ENCODE measurements at places on chromosomes 3 and 15. TPM values are rescaled to one million over a fixed set of nuclear protein-coding genes. Genes with fewer than 3 reads are reported as not detected.

MORC1 gene
- not detected for total RNA-seq

XCR1 gene
- not detected for total RNA-seq

IL12A gene
- total RNA-seq = 0.77 TPM

GPR62 gene
- total RNA-seq = 0.21 TPM

ATP10A gene
- 0.59 TPM for total RNA-seq

LIPH gene
- total RNA-seq = 0.03 TPM

- H3K4me3 ChIP-seq = no peak overlapping the region
- no peaks in the 10 kb centered on the region for H3K4me1 ChIP-seq
- H3K36me3 ChIP-seq = no peaks in the 10 kb centered on the region
- no peak for DNase-seq
- no peak overlapping the region for H3K27ac ChIP-seq
Observed at GRCh38 chr3:42873221-42873982, 2.3 kb downstream of the CYP8B1 start.

DNA sequence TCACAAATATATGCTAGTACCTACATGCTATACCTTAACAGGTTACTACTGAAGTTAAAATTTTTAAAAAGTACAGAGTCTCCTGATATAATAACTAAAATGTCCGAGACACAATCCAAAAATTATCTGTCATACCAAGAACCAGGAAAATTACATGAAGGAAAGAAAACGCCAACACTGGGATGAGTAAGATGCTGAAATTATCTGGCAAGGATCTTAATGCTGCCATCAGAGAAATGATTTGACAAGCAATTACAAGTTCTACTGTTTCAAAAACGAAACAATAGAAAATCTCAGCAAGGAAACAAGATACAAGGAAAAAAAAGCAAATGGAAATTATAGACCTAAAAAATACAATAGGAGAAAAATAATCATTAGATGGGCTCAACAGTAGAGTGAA lies 92.5 kb downstream of the UBE3A start:
- no peak overlapping the region for H3K27ac ChIP-seq
- H3K36me3 ChIP-seq = no peaks in the 10 kb centered on the region
- H3K4me3 ChIP-seq = no peak overlapping the region
- no peaks in the 10 kb centered on the region for H3K27me3 ChIP-seq
- peaks cover 24% of the 10 kb centered on the region for H3K4me1 ChIP-seq
- DNase-seq = no peak

DNA sequence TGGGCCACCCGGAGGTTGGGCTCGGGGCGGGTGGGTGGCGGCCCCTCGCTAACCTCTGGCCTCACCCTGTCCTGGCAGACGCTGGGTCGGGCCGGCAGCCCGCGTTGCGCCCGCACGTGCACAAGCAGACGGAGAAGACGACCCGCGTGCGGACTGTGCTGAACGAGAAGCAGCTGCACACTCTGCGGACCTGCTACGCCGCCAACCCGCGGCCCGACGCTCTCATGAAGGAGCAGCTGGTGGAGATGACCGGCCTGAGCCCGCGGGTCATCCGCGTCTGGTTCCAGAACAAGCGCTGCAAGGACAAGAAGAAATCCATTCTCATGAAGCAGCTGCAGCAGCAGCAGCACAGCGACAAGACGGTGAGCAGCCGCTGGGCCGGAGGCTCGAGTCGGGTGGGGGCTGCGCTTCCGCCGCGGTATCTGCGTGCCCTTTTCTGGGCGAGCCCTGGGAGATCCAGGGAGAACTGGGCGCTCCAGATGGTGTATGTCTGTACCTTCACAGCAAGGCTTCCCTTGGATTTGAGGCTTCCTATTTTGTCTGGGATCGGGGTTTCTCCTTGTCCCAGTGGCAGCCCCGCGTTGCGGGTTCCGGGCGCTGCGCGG lies 3.7 kb downstream of the ISL2 start:
- H3K27me3 ChIP-seq = peaks cover 100% of the 10 kb centered on the region
- peak; percentile 78 for DNase-seq

DNA sequence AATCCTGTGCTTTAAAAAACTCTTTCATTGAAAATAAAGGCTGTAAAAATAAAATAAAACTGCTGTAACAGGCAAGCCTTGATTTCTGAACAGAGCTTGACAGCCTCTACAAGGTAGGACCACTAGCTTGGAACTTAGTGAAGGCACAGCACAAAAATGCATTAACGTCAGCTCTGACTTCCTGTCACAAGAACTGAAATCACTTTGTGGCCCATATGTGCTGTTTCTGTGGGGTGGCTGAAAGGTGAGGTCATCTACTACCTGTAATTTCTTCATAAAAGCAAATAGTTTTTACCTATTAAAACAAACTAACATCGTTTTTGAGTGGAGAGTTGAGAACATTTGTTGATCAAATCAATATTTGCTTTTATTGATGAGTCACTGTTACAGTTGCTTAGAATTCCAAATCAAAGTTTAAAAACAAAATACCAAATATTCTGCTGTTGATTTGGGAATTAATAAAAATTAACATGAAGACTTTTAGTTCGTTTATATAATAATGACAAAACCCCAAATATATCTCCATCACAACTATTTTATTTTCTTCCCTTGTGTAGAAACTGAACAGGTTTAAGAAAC lies 1034.1 kb downstream of the MCTP2 start:
- H3K27me3 ChIP-seq = no peaks in the 10 kb centered on the region
- no peak overlapping the region for H3K4me3 ChIP-seq
- H3K36me3 ChIP-seq = no peaks in the 10 kb centered on the region
- H3K27ac ChIP-seq = peak overlapping the region; percentile 21
- DNase-seq = no peak
- H3K4me1 ChIP-seq = peaks cover 34% of the 10 kb centered on the region

GRCh38 chr3:17623464-17623863 lies 119.0 kb downstream of the TBC1D5 start:
- no peaks in the 10 kb centered on the region for H3K27me3 ChIP-seq
- no peak overlapping the region for H3K4me3 ChIP-seq
- H3K36me3 ChIP-seq = no peaks in the 10 kb centered on the region

DNA sequence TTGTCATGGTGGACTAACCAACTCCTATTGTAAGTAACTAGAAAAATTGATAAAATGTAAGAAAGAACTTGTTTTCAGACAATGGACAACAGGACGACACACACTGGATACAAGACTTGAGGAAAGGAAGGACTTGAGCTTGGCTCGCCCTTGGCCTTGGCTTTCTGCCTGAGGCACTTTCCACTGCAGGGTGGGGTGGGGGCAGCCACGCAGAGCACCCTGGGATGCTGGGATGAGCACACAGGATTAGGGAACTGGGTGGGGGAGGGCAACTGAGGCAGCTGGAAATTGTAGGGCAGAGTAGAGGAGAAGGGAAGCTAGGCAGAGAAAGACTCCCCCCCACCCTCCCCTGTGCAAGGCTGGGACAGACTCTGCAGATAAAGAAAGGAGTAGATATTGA lies 25.5 kb upstream of the HHATL start:
- no peaks in the 10 kb centered on the region for H3K27me3 ChIP-seq
- H3K27ac ChIP-seq = no peak overlapping the region
- DNase-seq = no peak
- H3K4me1 ChIP-seq = peaks cover 10% of the 10 kb centered on the region

DNA sequence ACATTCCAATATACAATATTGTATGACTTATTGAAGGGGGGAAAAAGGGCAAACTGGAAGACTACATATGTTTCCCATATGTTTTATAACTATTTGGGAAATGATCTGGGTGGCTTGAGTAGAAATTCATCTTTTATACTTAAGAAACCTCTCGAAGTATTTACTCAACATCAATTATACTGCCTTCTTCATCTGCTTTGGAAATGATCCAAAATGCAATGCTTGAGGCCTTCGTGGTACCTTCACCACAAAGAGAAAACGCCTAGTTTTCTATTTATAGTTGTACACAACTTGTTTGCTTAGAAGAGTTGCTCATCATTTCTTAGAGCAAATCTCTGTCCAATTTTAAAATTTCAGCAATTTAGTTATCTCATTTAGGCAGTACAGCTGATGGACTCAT lies 18.8 kb downstream of the ACKR4 start:
- DNase-seq = no peak
- H3K36me3 ChIP-seq = peaks cover 3% of the 10 kb centered on the region
- H3K4me3 ChIP-seq = no peak overlapping the region
- no peak overlapping the region for H3K27ac ChIP-seq
- H3K4me1 ChIP-seq = no peaks in the 10 kb centered on the region

DNA sequence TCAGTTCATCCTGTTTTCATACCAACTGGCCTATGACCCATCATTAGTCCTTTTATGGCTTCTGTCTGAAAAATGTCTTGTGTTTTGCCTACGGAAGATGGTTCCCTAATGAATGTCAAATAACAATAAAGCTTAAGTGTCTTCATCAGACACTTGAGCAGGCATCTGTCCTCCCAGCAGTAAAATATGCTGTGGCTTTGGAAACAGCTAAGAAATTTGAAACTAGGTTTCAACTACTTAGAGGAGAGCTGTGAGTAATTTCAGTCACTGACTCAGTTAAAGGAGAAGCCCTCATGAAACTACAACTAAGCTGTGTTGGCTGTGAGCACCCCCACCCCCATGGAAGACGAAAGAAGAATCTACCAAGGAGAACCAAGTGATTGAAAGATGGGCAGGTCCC lies 409.4 kb upstream of the PPP2R3A start:
- no peaks in the 10 kb centered on the region for H3K36me3 ChIP-seq
- H3K27me3 ChIP-seq = no peaks in the 10 kb centered on the region
- H3K27ac ChIP-seq = no peak overlapping the region
- no peak overlapping the region for H3K4me3 ChIP-seq
- no peaks in the 10 kb centered on the region for H3K4me1 ChIP-seq
- DNase-seq = no peak

- no peak overlapping the region for H3K27ac ChIP-seq
- DNase-seq = no peak
- no peaks in the 10 kb centered on the region for H3K4me1 ChIP-seq
- H3K36me3 ChIP-seq = no peaks in the 10 kb centered on the region
Observed at GRCh38 chr15:59017449-59017848, 30.0 kb downstream of the RNF111 start.

DNA sequence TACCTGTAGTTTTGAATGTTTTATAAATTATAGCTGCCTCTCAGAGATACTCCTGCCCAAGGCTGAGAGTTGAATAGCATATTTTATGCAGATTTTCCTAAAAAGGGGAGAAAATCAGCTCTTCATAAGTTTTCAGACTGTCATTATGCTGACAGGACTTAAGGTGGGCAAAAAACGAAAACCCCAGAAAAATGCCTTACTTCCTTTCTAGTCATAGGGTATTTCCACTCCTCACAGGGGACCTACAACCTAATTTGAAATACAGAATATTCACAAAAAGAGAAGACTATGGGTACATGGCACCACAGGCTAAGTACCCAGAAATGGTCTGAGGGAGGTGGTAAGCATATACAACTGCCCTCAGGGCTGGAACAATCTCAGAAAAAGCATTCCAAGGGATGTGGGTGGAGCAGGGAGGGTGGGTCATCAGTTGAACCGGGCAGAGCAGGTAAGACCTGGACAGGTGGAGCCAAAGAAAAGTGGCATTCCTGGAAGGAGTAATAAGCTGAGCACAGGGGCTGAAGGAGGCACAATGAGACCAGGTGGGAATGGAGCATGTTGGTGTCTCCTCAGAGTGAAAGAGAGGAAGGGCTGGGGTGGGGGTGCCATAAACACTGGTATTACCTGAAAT lies 10.6 kb upstream of the OXSR1 start:
- no peak overlapping the region for H3K27ac ChIP-seq
- H3K4me1 ChIP-seq = peaks cover 8% of the 10 kb centered on the region
- DNase-seq = no peak
- no peaks in the 10 kb centered on the region for H3K27me3 ChIP-seq

GRCh38 chr15:33934396-33934795 lies 33.9 kb upstream of the CHRM5 start:
- no peak overlapping the region for H3K27ac ChIP-seq
- H3K4me3 ChIP-seq = no peak overlapping the region

Measured in neural progenitor cell (in vitro differentiated cells).